Stromal cell of bone marrow (primary cell): ENCODE measurements at places on chromosomes 12 and 14.

DNA sequence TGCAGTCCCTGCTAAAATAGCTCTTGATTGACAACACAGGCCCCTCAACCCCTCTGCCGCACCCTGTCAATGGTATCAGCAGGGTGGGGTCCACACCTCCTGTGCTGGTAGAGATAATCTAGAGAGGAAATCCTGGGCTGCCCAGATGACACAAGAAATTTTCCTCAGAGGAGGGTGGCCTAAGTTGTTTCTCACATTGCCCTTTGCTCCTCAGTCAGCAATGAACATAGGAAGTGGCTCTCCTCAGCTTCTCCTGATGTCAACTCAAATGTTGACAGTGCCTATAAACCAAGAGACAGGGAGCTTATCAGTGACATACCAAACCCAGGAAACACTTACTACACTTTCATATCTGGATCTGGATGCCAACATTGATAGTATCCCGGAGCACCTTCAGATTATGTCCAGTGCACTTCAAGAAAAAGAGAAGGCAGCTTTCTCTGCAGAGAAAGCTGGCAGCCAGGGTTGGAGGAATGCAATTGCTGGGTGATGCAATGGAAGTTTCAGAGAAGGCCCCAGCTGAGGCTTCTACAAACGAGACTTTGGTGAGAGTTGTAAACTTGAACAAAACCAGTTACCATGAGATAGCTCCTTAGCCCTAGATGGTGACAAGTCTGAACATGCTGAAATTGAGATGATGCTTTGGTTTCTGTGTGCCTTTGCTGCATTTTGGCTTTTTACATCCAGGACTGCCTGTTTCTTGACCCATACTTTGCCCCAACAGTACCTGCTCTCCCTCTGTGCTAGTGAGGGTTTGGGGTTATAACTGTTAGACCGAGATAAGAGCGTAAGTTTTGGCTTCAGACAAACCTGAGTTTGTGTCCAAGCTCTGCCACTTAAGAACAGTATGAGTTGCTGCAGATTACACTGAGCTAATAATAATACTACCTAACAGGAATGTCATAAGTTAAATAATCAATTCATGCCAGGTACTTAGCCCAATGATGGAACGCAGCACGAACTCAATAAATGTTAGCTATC lies 183.5 kb downstream of the NUAK1 start:
- DNase-seq: no peak

GRCh38 chr14:102089621-102090343 lies 2.9 kb upstream of the HSP90AA1 start:
- no peak for DNase-seq

- no peak for DNase-seq
These were observed 17.0 kb downstream of the RHOF start for GRCh38 chr12:121776190-121777098.

DNA sequence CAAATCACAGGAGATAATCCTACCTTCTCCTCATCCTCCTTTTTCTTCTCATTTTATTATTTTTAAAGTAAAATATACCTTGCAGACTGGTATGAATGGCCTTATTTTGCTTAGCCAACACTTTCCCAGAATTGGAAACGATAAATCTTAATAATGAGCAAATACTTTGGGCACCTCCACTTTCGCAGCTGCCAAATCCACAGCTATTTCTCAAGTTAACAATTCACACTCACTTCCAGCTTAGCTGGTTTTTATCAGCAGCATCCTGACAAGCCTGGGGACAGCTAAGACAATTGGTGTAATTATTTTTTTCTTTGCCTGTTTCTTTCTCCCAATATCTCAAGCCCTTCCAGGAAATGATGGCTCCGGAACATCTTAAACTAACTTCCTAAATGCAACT lies 867.5 kb upstream of the TMEM132C start:
- DNase-seq: no peak

DNA sequence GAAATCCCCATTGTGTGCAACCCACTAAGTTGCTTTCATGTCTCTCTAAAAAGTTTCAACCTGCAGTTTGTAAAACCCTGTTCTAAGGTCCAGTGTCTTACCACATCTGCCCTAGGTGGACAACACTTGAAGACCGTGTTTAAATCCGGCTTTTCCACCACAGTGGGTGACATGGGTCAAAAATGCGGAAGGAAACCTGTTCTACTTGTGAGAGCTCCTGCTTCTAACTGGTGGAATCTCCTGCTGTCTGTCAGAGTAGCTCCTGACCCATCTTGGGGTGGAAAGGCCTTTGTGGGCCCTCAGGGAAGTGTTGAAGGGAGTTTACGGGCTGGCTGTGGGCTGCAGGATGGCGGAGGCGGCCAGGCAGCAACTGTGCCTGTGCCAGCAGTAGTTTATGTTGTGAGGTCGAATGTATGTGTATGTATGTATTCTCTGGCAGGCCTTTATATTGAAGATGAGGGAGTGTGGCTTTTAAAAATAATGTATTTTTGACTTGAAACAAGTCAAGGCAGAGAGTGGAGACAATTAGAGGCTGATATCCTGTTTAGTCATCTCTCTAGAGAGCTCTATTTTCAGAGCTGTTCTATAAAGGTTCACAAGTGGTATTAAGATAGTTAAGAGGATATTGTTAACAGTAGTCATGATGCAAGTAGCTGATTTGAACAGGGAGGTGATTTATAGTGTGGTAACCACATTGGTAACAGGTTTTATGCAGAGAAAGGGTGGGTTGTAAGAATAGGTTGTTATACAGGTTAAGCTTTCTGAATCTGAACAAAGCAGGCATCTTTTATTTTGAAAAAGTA lies 67.0 kb downstream of the PRKCH start:
- DNase-seq: peak; percentile 63

DNA sequence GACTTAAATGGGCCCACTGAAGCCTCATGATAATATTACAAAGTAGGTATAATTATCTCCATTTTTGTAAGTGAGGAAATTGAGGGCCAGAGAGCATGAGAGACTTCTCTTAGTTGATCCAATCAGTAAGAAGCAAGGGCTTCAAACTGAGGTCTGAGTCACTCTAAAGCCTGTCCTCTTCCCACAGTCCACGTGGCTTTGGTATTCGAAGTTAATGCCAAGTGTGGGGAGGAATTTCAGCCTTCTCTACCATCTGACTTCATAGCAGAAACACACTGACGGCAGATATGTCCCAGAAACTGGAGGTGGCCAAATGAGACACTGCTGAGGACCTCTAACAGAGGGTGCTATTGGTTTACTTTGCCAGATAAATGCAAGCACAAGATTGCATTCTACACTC lies 114.4 kb upstream of the OVCH1 start:
- DNase-seq: peak; percentile 67

DNA sequence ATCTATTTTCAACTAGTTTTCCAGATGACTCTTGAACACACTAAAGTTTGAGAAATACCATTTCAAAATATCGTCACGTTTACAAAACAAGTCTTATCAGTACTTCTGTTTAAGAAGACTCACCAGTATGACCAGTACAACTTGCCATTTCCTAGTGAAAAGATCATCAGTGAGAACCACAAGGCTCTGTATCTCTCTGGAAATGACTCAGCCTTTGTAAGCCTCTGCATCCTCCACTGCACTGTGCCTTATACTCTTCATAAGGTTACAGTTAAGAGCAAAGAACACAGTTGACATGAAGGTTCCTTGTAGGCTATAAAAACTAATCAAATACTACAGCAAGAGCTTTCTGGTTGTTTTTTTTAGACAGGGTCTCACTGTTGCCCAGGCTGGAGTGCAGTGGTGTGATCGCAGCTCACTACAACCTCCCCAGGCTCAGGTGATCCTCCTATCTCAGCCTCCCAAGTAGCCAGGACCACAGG lies 5.7 kb upstream of the VTI1B start:
- DNase-seq: peak; percentile 62

DNA sequence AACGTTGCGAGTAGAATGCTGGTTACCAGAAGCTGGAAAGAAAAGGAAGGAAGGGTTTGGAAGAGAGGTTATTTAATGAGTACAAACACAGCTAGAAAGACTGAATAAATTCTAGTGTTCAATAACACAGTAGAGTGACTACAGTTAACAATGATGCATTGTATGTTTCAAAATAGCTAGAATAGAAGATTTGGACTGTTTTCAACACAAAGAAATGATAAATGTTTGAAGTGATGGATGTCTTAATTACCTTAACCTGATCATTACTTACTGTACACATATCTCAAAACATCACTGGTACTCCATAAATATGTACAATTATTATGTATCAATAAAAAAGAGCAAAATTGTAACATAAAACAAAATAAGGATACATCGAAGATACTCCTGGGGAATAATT lies 1221.8 kb upstream of the SEL1L start:
- DNase-seq: no peak

- DNase-seq: no peak
These were observed 10.3 kb downstream of the DAO start for GRCh38 chr12:108890208-108890607.

- DNase-seq: no peak
These were observed 46.1 kb downstream of the BEGAIN start for GRCh38 chr14:100540926-100541620.

GRCh38 chr12:131893605-131894312 lies 663 bp upstream of the ULK1 start:
- no peak for DNase-seq

GRCh38 chr12:124637581-124637981 lies 70.2 kb upstream of the NCOR2 start:
- no peak for DNase-seq

- DNase-seq: no peak
These were observed 12.1 kb upstream of the SLC24A4 start for GRCh38 chr14:92310776-92311375.

GRCh38 chr14:38391334-38391733 lies 135.4 kb upstream of the CLEC14A start:
- no peak for DNase-seq

DNA sequence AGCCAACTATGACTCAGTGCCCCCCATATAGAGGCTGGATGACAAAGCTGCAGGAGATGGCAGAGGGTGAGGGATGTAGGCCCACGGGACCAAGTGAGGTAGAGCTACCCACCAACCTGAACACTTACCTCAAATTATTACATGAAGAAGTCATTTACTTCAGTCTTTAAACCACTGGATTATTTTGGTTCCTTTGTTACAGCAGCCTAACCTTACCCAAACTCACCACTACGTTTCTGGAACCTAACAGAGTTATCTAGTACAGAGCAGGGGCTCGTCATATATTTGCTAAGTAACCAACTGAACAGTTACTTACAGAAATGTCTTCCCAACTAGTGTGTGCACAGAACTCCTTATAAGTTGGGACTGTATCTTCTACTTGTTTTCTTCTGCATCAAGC lies 85.2 kb upstream of the IGF1 start:
- no peak for DNase-seq

- DNase-seq: no peak
These were observed 2.8 kb upstream of the WSB2 start for GRCh38 chr12:118063576-118064391.

GRCh38 chr14:102378830-102379229 lies 16.1 kb downstream of the TECPR2 start:
- no peak for DNase-seq

GRCh38 chr14:54338696-54339317 lies 58.0 kb upstream of the CDKN3 start:
- DNase-seq: peak; percentile 34

DNA sequence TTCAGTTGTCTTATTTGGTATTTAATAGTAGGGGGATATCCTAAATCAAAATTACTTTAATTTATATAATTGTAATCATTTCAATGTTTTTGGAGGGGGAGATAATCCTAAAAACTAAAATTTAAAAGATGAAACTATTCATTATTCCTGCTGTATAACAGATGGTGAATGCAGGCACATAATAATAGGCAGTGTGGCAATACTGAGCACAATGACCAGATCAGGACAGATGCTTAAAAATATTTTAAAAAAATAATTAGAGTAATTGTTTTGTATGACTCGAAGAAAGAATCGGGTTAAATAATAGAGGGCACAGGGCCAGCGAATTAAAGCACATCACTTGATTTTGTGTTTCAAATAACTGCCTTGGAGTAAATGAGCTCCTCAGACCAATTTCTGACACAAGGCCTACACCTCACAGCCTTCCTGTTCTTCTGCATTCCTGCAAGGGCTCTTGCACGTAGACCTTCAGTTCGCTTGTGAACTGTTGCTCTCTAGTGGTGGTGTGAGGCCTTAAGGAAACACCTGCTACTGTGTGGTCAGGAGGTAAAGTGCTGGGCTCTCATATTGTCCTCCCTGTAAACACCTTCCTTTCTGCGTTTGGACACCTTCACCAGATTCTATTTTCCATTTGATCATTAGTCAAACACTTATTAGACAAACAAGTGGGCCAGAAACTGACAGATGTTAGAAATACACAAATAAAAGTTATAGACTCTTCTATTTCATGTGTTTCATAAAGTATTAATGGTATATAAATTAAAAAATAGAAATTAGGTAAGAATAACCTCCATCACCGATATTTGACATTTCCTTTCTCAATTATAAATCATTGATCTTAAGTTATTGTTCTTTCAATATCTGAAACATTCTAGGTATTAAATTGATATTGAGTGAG lies 29.3 kb upstream of the KLRF1 start:
- DNase-seq: peak; percentile 2

DNA sequence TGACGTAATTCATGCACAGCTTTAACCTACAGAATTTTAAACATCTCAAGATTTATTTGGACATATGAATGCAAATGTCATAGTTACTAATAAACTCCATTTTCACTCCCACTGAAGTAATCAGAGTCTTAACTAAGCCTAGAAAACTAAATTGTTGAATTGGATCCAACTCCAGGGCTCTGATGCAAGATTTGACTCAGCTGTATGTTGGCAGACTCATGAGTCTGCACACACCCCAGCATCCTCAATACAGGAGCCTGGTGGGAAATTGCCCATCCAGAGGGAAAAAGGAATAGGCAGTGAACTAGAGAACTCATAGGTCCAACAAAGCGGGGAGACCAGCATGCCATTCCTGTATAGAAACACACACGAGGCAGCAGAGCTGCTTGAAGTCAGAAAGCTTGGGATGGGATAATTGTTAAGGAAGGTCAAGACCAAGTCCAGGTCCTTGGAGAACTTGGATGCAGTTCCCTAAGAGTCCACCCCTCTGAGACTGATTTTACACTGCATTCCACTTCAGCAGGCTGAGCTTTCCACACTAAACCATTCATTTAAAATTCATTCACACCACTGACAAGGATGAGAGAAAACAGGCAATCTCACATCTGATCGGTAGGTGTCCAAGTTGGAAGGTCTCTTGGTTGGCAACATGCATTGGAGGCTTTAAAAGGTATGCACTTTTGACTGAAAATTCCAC lies 14.4 kb downstream of the TMTC1 start:
- DNase-seq: peak; percentile 84

DNA sequence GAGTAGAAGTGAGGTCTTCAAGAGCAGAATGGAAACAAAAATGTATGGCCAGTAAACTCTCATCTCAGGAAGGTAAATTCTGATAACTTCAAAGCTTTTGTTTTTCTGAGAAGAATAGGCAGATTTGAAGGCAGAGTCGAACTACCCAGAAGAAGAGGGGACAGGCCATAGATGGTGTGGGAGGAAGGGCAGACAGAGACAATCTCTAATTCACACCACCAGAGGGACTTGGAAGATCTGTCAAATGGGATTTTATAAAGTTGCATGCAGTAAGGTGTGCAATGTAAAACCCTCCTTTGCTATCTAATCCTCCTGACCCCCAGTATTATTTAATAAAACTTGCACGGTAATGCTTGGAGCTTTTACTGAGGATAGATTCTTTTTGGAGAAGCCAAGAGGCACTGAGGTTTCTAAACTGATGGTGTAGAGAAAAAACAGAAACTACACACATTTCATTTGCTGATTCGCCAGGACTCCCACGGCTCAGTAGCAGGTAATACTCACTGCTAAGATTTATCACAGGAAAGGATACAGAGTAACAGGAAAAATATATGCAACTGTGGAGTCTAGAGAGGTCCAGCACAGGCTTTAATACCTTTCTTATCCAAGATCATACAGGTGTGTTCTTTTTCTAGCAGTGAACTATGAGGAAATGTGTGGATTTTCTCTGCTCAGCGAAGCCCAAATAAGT lies 18.3 kb downstream of the SLC38A2 start:
- DNase-seq: no peak

GRCh38 chr14:83007641-83008225 lies 1474.1 kb upstream of the SEL1L start:
- no peak for DNase-seq
